ENCODE measurements at places on chromosomes 3 and 15.

- no peak for DNase-seq
Measured at GRCh38 chr3:4834403-4834866, 144.8 kb upstream of the BHLHE40 start.

- DNase-seq = no peak
Measured at GRCh38 chr3:146539315-146539714, 5.1 kb downstream of the PLSCR1 start.

GRCh38 chr15:66581972-66582537, 16.3 kb upstream of the LCTL start:
- no peak for DNase-seq

- no peak for DNase-seq
Measured at GRCh38 chr15:55183679-55184078, 13.1 kb downstream of the RSL24D1 start.
